Stimulated activated CD4-positive, alpha-beta T cell treated with anti-CD3 and anti-CD28 coated beads, TNF-alpha, amount 100 ng/mL, for 1 hour (primary cell): ENCODE measurements at places on chromosomes 7 and 10.

- no peak for DNase-seq
These were observed 33.0 kb downstream of the MINDY4 start for GRCh38 chr7:30804078-30804661.

DNA sequence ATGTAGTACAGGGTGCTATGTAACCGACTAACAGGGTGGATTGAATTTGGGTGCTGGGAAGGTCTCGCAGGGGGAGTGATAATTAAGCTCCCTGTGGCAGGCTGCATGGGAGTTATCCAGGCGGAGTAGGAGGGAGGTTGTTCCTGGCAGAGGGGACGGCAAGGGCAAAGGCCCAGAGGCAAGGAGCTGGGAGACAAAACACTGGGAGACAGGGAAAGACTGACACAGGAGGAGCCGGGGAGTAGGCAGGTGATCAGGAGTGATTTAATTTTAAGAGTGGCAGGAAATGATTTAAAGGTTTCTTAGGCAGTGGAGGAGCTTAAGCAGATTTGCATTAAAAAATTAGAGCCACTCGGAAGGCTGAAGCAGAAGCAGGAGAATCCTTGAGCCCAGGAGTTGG, 40.7 kb upstream of the LEP start:
- no peak for DNase-seq

GRCh38 chr7:14020339-14020900, 31.0 kb upstream of the ETV1 start:
- DNase-seq, result no peak

- no peak for DNase-seq
These were observed 29.8 kb downstream of the FHIP2A start for GRCh38 chr10:114851336-114851735.

DNA sequence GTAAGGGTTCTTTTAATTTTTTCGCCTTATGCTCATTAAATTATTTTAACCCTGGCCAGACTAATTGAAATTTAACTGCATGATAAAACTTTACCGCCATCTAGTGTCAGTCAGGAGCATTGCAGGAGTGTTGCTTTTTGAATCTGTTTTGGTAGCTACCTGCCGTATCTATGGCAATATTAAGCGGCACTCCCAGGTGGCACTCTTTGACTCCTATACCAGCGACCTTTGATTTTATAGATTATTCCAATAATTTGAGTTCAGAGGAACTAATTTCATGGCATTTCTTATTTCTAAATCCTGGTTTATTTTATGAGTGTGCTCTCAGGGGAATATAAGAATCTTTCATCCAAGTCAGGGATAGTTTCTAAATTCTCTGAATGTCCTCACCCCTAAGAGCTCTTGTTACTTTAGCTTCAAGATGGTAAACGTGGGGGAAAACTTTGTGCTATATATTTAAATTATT, 198.9 kb downstream of the REEP3 start:
- DNase-seq, result no peak

- DNase-seq, result no peak
These were observed 34.2 kb upstream of the GNA12 start for GRCh38 chr7:2878306-2878705.
